Lower lobe of right lung (tissue), 2 donors: ENCODE measurements at places on chromosomes 7 and 10. TPM values are rescaled to one million over a fixed set of nuclear protein-coding genes. Genes with fewer than 3 reads are reported as not detected.

- no peak overlapping the region for H3K4me3 ChIP-seq
- no peaks in the 10 kb centered on the region for H3K36me3 ChIP-seq
- no peak for DNase-seq
- H3K4me1 ChIP-seq: no peaks in the 10 kb centered on the region
- H3K27ac ChIP-seq: no peak overlapping the region
Observed at GRCh38 chr10:74640134-74640921, 186.1 kb upstream of the KAT6B start.

DNA sequence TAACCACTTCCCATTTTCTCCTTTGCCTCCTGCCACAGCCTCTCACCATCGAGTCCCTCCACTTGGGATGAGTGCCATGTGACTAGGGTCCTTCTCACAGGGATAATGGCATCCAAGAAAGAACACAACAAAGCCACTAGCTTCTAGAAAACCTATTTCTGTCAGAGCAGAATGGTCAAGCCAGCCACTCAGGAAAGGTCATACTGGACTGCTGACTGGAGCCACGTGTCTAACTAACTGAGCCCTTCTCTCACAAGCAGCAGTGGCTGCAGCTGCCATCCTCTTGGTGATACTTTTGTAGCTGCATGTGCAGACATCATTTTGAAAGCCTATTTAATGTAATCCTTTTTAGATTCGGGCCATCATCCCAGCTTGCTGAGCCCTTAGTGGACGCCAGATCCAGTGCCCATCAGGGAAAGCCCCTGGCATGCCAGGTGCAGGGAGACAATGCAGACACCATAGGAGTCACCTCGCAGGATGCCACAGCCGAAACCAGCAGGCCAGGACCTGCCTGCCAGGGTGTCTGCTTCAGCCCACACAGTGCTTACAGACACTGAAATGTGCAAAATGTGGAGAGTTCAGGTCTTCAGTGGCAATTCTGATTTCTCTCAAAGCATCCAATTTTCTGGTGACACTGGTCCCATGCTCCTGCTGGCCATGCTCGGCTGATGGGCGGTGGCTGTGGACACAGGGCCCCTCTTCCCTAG is 98.3 kb upstream of the DDC start:
- no peak for DNase-seq
- no peak overlapping the region for H3K27ac ChIP-seq
- H3K4me3 ChIP-seq: no peak overlapping the region
- no peaks in the 10 kb centered on the region for H3K27me3 ChIP-seq

The ACSM6 gene
- total RNA-seq: not detected

GRCh38 chr7:31788883-31789680 is 102.1 kb downstream of the PPP1R17 start:
- no peak for DNase-seq
- no peaks in the 10 kb centered on the region for H3K27me3 ChIP-seq
- no peak overlapping the region for H3K27ac ChIP-seq
- no peaks in the 10 kb centered on the region for H3K36me3 ChIP-seq
- no peak overlapping the region for H3K4me3 ChIP-seq

GRCh38 chr7:120677535-120677934 is 180.4 kb downstream of the TSPAN12 start:
- no peak for DNase-seq
- H3K27me3 ChIP-seq: no peaks in the 10 kb centered on the region
- no peak overlapping the region for H3K27ac ChIP-seq
- no peaks in the 10 kb centered on the region for H3K4me1 ChIP-seq

The MOGAT3 gene
- not detected for total RNA-seq

The PRRT4 gene
- total RNA-seq: 0.47 TPM

GRCh38 chr7:50363327-50364060 is 59.0 kb downstream of the IKZF1 start:
- H3K4me1 ChIP-seq: peaks cover 21% of the 10 kb centered on the region
- H3K27me3 ChIP-seq: no peaks in the 10 kb centered on the region
- DNase-seq: no peak
- H3K36me3 ChIP-seq: no peaks in the 10 kb centered on the region
- H3K4me3 ChIP-seq: no peak overlapping the region

The GIMAP7 gene
- 49.4 TPM for total RNA-seq

GRCh38 chr10:95290461-95291364 is at the start of gene PDLIM1:
TSS of gene PDLIM1 (minus strand) at chr10:95291003. CDS start at chr10:95290915, 88 bp downstream.
- no peaks in the 10 kb centered on the region for H3K36me3 ChIP-seq
- peak; percentile 89 for DNase-seq
- H3K27ac ChIP-seq: peak within 1 kb of the TSS; percentile 96
- H3K4me3 ChIP-seq: peak within 1 kb of the TSS; percentile 79
- H3K4me1 ChIP-seq: peaks cover 55% of the 10 kb centered on the region

The TMEM270 gene
- total RNA-seq: not detected

DNA sequence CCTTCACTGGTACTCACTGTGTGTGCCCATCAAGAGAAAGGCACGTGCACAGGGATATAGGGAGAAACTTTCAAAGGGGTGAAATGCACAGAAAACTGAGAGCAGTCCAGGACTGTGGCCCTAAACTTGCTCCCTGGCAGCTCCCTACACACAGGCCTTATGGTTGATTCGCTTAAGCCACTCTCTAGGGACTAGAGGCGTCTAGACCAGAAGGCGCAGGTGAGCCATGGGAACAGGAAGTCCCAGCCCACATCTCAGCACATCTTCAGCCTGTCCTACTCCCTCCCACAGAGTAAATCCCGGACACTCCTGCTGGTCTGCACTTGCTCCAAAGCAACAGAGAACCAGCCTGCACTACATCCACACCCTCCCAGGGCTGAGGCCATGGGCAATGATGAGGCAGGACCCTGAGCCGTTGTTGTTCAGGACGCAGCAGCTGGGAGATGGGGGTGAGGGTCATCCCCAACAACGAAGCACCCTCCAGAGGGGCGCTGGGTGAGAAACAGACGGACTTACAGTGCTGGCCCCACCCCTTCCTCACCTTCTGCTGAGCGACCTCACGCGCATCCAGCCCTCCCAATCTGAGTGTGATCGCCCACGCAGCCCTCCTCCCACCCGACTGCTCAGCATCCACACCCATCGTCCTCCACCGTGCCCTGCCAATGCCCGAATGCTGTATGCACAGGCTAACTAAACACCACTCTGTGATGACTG is 109.3 kb downstream of the TNS3 start:
- no peak overlapping the region for H3K4me3 ChIP-seq
- H3K27ac ChIP-seq: no peak overlapping the region
- H3K27me3 ChIP-seq: no peaks in the 10 kb centered on the region
- H3K4me1 ChIP-seq: peaks cover 29% of the 10 kb centered on the region

GRCh38 chr10:13715100-13715499 is 128.3 kb downstream of the PRPF18 start:
- no peaks in the 10 kb centered on the region for H3K36me3 ChIP-seq
- H3K27ac ChIP-seq: no peak overlapping the region
- H3K4me1 ChIP-seq: peaks cover 62% of the 10 kb centered on the region
- DNase-seq: no peak

GRCh38 chr7:136074843-136075242 is 97.7 kb upstream of the MTPN start:
- no peak overlapping the region for H3K27ac ChIP-seq
- no peaks in the 10 kb centered on the region for H3K36me3 ChIP-seq
- no peaks in the 10 kb centered on the region for H3K27me3 ChIP-seq
- no peaks in the 10 kb centered on the region for H3K4me1 ChIP-seq

The GPER1 gene
- 26.0 TPM for total RNA-seq

The MARVELD1 gene
- total RNA-seq: 36.5 TPM

- H3K36me3 ChIP-seq: no peaks in the 10 kb centered on the region
- H3K27me3 ChIP-seq: no peaks in the 10 kb centered on the region
- H3K4me1 ChIP-seq: no peaks in the 10 kb centered on the region
- no peak for DNase-seq
Observed at GRCh38 chr7:124686543-124687171, 78.9 kb downstream of the GPR37 start.

GRCh38 chr10:97406064-97406463 is 4.9 kb upstream of the RRP12 start:
- no peaks in the 10 kb centered on the region for H3K36me3 ChIP-seq
- no peak overlapping the region for H3K4me3 ChIP-seq
- peaks cover 18% of the 10 kb centered on the region for H3K4me1 ChIP-seq
- DNase-seq: peak; percentile 59
- peak overlapping the region; percentile 62 for H3K27ac ChIP-seq
- no peaks in the 10 kb centered on the region for H3K27me3 ChIP-seq

DNA sequence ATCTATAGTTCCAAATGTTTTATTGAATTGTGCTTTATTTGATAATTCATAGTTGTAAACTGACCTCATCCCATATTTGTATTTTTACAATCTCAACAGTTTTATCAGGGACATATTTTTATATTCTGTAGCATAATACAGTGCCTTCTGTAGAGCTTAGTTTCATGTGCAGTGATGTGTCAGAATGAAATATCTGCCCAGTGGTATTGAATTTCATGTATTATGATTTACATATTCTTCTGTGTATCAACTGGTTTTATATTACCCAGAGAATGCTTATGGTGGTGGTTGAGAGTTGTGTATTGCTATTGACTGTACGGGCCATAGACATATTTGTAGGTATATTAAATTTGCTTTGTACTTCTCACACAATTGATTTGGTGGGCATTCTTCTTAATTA is 89.9 kb downstream of the KAT6B start:
- no peak for DNase-seq
- no peak overlapping the region for H3K27ac ChIP-seq
- no peak overlapping the region for H3K4me3 ChIP-seq
- peaks cover under 1% of the 10 kb centered on the region for H3K4me1 ChIP-seq
- no peaks in the 10 kb centered on the region for H3K27me3 ChIP-seq

The CALHM1 gene
- total RNA-seq: 0.15 TPM

- no peak for DNase-seq
- H3K27me3 ChIP-seq: no peaks in the 10 kb centered on the region
- H3K27ac ChIP-seq: no peak overlapping the region
- H3K4me1 ChIP-seq: peaks cover 8% of the 10 kb centered on the region
- no peaks in the 10 kb centered on the region for H3K36me3 ChIP-seq
- no peak overlapping the region for H3K4me3 ChIP-seq
Observed at GRCh38 chr7:96238976-96239766, 82.7 kb downstream of the SLC25A13 start.

The EPHB6 gene
- 12.2 TPM for total RNA-seq

DNA sequence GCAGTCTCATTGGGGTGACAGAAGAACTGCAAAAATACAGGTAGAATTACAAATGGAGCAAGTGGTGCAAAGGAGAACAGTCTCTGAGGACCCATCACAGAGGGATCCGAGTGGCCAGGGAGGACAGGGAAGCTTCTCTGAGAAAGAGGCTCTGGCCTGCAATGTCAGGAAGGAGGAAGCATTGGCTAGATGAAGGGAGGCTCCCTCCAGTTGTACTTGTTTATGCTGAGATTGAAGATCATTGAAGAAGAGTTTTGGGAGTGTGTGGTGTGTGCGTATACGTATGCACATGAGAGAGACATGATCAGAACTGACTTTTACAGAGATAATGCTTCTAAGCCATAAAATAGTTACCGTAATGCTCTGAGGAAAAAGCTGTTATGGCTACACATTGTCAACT is 274.7 kb upstream of the FZD8 start:
- H3K27ac ChIP-seq: no peak overlapping the region
- DNase-seq: no peak
- H3K4me3 ChIP-seq: no peak overlapping the region

DNA sequence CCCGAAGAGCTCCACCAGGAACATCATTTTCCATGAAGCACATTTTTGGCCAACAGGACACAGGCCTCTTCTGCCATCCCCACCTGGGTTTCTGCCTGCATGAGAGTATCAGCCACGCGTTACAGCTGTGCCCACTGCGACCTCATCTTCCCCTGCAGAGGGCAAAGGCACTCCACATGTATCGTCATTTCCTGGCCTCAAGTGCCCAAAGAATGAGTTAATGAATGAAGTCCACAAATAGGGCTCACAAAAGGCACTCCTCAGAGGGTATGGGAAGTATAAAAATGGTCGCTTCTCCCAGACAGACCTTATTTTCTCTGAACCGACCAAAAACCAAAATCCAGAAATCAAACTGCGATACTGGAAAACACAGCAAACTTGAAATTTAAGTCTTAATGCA is 18.5 kb downstream of the ELMO1 start:
- no peak overlapping the region for H3K4me3 ChIP-seq
- H3K27ac ChIP-seq: no peak overlapping the region
- H3K27me3 ChIP-seq: no peaks in the 10 kb centered on the region
- H3K4me1 ChIP-seq: peaks cover 69% of the 10 kb centered on the region
